Thyroid gland (tissue), 4 donors: ENCODE measurements at places on chromosomes 4 and X.

- no peak for DNase-seq
These were observed 24.7 kb upstream of the BCOR start for GRCh38 chrX:40122487-40122886.

GRCh38 chrX:41720125-41720779, 3.7 kb upstream of the GPR82 start:
- DNase-seq = no peak

DNA sequence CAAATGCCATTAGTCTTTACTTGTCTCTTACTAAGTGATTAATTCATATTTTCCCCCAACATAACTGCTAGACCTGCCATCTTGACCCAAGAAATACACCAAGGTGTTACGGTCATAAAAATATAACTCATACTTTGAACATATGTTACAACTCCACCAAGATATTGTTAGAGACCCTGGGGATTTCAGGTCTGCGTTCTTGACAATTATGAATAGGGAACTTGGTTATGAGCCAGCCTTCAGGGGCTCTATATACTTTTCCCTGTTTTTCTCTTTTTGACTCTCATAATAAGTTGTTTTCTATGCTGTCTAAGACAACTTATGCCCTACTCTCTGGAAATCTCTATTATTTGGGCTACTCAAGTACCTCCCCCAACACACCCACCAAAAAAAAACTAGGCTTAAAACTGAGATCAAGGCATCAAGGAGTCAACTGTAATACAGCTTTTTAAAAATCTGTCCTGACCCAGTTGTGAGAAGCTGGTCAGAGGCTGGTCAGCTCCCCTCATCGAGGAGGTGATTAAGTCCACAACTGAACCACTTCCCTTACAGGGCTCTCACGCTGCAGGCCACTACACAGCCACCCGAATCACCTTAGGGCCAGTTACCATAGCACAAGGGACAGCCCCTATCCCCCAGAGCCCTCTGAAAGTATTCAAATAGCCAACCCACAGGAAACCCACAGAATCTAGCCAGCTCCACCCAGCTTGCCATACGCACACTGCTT, 10.5 kb upstream of the TLR3 start:
- DNase-seq = no peak

DNA sequence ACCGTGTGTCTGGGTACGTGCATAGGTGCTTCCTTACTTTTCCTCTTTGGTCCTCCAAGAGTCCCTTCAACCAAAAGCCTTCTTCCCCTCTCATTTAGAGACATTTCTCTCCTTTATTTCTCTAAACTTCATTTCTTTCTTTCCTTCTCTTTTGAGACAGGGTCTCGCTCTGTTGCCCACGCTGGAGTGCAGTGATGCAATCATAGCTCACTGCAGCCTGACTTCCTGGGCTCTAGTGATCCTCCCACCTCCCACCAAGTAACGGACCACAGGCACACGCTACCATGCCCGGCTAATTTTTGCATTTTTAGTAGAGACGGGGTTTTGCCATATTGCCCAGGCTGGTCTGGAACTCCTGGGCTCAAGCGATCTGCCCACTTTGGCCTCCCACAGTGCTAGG, 42.2 kb downstream of the ACOX3 start:
- no peak for DNase-seq

- DNase-seq = no peak
These were observed 382.9 kb downstream of the INPP4B start for GRCh38 chr4:142463206-142463605.

DNA sequence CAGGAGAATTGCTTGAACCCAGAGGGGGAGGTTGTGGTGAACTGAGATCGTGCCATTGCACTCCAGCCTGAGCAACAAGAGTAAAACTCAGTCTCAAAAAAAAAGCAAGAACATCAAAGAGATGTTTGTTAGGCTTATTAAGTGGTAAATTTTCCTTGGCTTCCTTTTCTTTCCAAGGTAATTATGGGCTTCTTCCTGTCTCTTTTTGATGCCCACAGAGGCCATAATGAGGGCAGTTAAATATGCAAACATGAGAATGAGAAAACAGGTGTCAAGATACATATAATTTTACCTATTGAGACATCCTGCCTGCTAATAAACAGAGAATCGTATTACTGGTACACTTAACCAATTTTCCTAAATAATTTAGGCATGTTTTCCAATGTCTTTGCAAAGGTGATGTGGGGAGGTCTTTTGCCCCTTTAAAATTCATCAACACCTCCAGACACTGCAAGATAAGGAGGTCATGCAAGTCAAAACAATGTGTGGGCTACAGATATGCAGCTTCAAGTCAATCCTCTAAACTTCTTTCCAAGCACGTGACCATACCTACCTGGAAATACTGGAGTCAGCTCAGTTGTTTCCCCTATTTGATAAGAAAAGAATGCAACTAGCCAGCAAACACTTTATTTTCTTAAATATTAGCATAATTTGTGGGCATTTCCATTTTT, 2.7 kb downstream of the SLC39A8 start:
- no peak for DNase-seq

GRCh38 chr4:93030670-93031069, 726.9 kb downstream of the GRID2 start:
- no peak for DNase-seq

GRCh38 chrX:150873616-150874015, 24.9 kb downstream of the CD99L2 start:
- peak; percentile 5 for DNase-seq

GRCh38 chr4:13580036-13580435, 35.7 kb upstream of the NKX3-2 start:
- no peak for DNase-seq

DNA sequence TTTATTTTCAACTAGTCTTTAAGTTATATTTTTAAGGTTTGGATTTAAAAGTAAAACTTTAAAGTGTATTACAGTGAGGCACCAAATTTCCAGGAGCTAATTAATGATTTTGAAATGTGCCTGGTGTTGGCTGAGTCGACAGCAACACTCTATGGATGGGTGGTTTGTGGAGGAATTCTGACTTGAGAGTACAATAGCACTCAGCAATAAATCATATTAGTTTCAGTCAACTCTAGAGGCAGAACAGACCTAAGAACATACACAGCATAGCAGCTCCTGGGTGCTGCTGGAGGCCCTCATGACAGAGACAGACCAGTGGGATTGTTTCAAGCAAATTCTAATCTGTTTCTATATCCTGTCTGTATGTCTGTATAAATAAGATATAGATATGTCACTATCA, 673.4 kb downstream of the TRIML1 start:
- no peak for DNase-seq
